HepG2 (cell line): ENCODE measurements at places on chromosomes 6 and 20. TPM values are rescaled to one million over a fixed set of nuclear protein-coding genes. Genes with fewer than 3 reads are reported as not detected.

The BCAS1 gene
- 0.67 and 0.91 TPM in 2 replicates for total RNA-seq

The STMND1 gene
- not detected in 2 replicates for total RNA-seq

The PRDM1 gene
- not detected in 2 replicates for total RNA-seq

The C4B gene
- 67.2 and 167 TPM in 2 replicates for total RNA-seq

The MEP1A gene
- total RNA-seq, result 0.10 and 0.24 TPM in 2 replicates

The TCF21 gene
- total RNA-seq, result not detected in 2 replicates

The SLC22A3 gene
- 20.1 and 31.5 TPM in 2 replicates for total RNA-seq

The VGLL2 gene
- total RNA-seq, result not detected in 2 replicates

The ANKRD66 gene
- not detected in 2 replicates for total RNA-seq

The POM121L2 gene
- total RNA-seq, result not detected in 2 replicates

The RSPO4 gene
- total RNA-seq, result not detected in 2 replicates

The SPEF1 gene
- 0.27 and 0.32 TPM in 2 replicates for total RNA-seq

The LY6G5C gene
- total RNA-seq, result 0.33 TPM in 1 of 2 replicates, not detected in the other

The PRL gene
- not detected in 2 replicates for total RNA-seq

The ZNF391 gene
- 1.7 and 2.7 TPM in 2 replicates for total RNA-seq

The PLG gene
- 3.9 and 10.7 TPM in 2 replicates for total RNA-seq

The CRIP3 gene
- total RNA-seq, result 3.5 and 6.3 TPM in 2 replicates

The TMEM239 gene
- total RNA-seq, result not detected in 2 replicates

The CLIC1 gene
- 445 and 602 TPM in 2 replicates for total RNA-seq

The CLDN20 gene
- not detected in 2 replicates for total RNA-seq

The FABP7 gene
- not detected in 2 replicates for total RNA-seq

The DYNLT2 gene
- 3.1 and 4.3 TPM in 2 replicates for total RNA-seq

The VIP gene
- not detected in 2 replicates for total RNA-seq

The TNFRSF6B gene
- not detected in 2 replicates for total RNA-seq

The PDYN gene
- not detected in 2 replicates for total RNA-seq

The GFRA4 gene
- not detected in 2 replicates for total RNA-seq

The FAM83B gene
- not detected in 2 replicates for total RNA-seq

The OXT gene
- not detected in 2 replicates for total RNA-seq

The DDO gene
- total RNA-seq, result 10.3 and 14.6 TPM in 2 replicates

The DEF6 gene
- total RNA-seq, result 9.6 and 10.0 TPM in 2 replicates

The PLCB4 gene
- not detected in 2 replicates for total RNA-seq

The TSHZ2 gene
- not detected in 2 replicates for total RNA-seq

The EPHA7 gene
- total RNA-seq, result not detected in 2 replicates
